ENCODE measurements at places on chromosomes 2 and 18. TPM values are rescaled to one million over a fixed set of nuclear protein-coding genes. Genes with fewer than 3 reads are reported as not detected.

Gene MARCO
- not detected for total RNA-seq

DNA sequence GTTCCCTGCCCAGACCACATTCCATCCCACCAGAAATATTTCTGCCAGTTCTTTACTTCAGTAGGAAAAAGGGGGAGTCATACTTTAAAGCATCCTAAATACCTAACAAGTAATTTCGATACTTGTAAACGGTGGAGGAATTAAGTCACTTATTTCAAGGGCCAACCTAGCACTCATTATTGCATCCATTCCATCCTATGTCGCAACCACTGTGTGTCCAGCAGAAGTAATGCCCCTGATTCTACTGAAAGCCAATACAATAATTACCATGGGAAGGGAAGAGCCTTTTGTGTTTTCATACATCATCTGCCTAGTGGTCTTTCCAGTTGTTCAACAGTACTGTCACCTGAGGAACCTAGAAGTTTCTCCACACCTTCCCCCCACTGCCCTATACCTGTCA lies 12.5 kb downstream of the SERPINB8 start:
- DNase-seq = no peak
- H3K4me1 ChIP-seq = peaks cover 3% of the 10 kb centered on the region
- no peaks in the 10 kb centered on the region for H3K27me3 ChIP-seq
- peaks cover 46% of the 10 kb centered on the region for H3K36me3 ChIP-seq

DNA sequence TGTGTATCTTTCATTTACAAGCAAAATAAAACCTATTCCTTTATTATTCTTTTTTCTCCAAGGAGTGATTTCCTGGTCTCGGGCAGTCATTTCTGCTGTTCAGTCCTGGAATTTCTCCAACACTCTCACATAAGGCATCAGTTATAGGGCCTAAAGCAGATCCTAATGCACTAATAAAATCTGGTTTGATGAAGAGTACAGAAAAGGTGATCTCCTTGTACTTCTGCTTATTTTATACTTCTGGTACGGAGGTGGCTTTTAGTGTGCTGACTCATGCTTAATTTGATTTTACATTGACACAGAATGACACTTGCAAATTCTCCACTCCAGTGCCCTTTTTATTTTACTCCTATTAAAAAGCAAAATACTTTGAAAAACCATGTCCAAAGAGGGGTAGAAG lies 157.4 kb downstream of the DOK6 start:
- H3K27me3 ChIP-seq = no peaks in the 10 kb centered on the region
- no peak overlapping the region for H3K27ac ChIP-seq
- H3K4me3 ChIP-seq = no peak overlapping the region
- DNase-seq = no peak
- H3K4me1 ChIP-seq = no peaks in the 10 kb centered on the region

- H3K27me3 ChIP-seq = no peaks in the 10 kb centered on the region
- H3K4me1 ChIP-seq = peaks cover 9% of the 10 kb centered on the region
- no peaks in the 10 kb centered on the region for H3K36me3 ChIP-seq
- no peak for DNase-seq
- H3K27ac ChIP-seq = no peak overlapping the region
Observed at GRCh38 chr2:39487398-39488250, 50.5 kb upstream of the MAP4K3 start.

GRCh38 chr2:5691985-5692529 lies at the start of gene SOX11:
Gene SOX11 (plus strand): TSS chr2:5692384. CDS start chr2:5692722, 338 bp downstream.
- H3K36me3 ChIP-seq = no peaks in the 10 kb centered on the region
- no peaks in the 10 kb centered on the region for H3K4me1 ChIP-seq
- peaks cover 12% of the 10 kb centered on the region for H3K27me3 ChIP-seq
- no peak for DNase-seq

GRCh38 chr2:86171295-86171694 lies 24.0 kb downstream of the IMMT start:
- H3K27ac ChIP-seq = no peak overlapping the region
- no peaks in the 10 kb centered on the region for H3K27me3 ChIP-seq
- no peak overlapping the region for H3K4me3 ChIP-seq

- H3K27me3 ChIP-seq = no peaks in the 10 kb centered on the region
- no peaks in the 10 kb centered on the region for H3K36me3 ChIP-seq
- H3K4me3 ChIP-seq = no peak overlapping the region
- H3K4me1 ChIP-seq = peaks cover 5% of the 10 kb centered on the region
Observed at GRCh38 chr18:2901423-2901985, 54.7 kb downstream of the EMILIN2 start.

GRCh38 chr2:237911363-237912017 lies 52.1 kb downstream of the RAMP1 start:
- no peak overlapping the region for H3K27ac ChIP-seq
- H3K4me1 ChIP-seq = no peaks in the 10 kb centered on the region
- no peaks in the 10 kb centered on the region for H3K36me3 ChIP-seq
- no peak for DNase-seq

- H3K4me1 ChIP-seq = no peaks in the 10 kb centered on the region
- H3K4me3 ChIP-seq = no peak overlapping the region
- DNase-seq = no peak
- no peaks in the 10 kb centered on the region for H3K36me3 ChIP-seq
Observed at GRCh38 chr18:22296304-22296703, 121.4 kb downstream of the CTAGE1 start.

- H3K27ac ChIP-seq = no peak overlapping the region
- H3K4me1 ChIP-seq = no peaks in the 10 kb centered on the region
- H3K4me3 ChIP-seq = no peak overlapping the region
- H3K36me3 ChIP-seq = no peaks in the 10 kb centered on the region
Observed at GRCh38 chr18:23737578-23737977, 48.3 kb downstream of the LAMA3 start.

DNA sequence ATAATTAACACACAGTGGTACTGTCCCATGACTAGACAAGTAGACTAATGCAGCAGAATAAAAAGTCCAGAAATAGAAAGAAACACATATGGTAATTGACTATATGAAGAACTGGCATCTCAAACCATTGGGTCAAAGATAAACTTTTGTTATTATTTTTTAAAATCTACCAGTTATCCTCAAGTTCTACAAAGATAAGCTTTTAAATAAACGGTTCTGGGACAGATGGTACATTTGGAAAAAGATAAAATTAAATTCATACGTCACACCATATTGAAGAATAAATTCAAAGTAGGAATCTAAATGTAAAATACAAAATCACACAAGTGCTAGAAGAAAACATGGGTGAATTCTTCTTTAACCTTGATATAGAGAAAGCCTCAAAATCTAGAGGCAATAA lies 37.6 kb upstream of the PLEKHM3 start:
- H3K27me3 ChIP-seq = no peaks in the 10 kb centered on the region
- H3K4me1 ChIP-seq = no peaks in the 10 kb centered on the region
- H3K4me3 ChIP-seq = no peak overlapping the region
- no peak for DNase-seq
- no peaks in the 10 kb centered on the region for H3K36me3 ChIP-seq
- H3K27ac ChIP-seq = no peak overlapping the region

DNA sequence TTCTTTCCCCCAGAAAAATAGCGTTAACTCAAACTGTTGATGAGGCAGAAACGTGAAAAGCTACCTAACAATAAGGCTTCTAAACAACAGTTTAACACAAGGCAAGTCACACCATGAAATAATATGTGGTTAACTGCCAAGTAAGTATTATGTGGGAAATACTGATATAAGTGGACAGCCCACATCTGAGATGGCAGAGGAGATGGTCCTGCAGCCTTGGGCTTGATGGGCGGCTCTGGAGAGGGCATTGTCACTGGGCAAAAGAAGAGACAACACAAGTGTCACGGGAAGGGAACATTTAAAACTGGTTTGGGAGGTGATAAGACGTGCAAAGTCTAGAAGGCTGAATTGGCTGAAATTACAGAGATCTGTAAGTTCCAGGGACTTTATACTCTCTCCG lies 147.2 kb downstream of the PKP4 start:
- H3K4me3 ChIP-seq = no peak overlapping the region
- no peaks in the 10 kb centered on the region for H3K36me3 ChIP-seq

Gene NEMP2
- 10.7 TPM for total RNA-seq

DNA sequence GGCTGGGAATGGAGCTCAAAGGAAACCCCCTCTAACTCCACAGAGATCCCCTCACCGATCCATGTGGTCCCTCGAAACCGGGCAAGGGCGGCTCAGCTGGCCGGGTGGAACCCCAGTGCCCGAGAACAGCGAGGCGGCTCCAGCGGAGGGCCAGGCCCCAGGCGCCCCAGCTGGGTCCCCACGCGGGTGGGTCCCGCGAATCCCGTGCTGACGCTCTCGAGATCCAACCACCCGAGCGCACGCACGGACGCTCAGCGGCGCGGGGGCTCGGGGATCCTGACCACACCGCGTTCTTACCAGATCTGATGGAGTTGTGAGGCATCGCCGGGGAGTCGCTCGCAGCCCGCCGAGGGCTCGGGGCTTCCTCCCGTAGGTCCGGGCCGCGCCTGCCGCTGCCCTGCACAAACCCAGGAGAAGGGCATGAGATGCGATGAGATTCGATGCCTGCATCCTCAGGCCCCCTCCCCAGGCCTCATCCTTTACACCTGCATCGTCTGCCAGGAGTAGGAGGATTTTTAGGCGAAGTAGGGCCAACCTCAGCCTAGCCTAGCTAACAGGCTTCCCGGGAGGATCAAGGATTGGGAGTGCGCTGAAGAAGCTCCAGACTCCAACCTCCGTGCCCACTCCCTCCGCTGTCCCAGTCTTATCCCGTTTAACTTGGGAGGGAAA lies 514 bp downstream of the PAX8 start:
- H3K36me3 ChIP-seq = no peaks in the 10 kb centered on the region
- DNase-seq = no peak
- H3K4me3 ChIP-seq = no peak overlapping the region
- H3K4me1 ChIP-seq = peaks cover 6% of the 10 kb centered on the region
- H3K27ac ChIP-seq = no peak overlapping the region
- H3K27me3 ChIP-seq = peaks cover 33% of the 10 kb centered on the region

Gene MERTK
- 0.20 TPM for total RNA-seq

DNA sequence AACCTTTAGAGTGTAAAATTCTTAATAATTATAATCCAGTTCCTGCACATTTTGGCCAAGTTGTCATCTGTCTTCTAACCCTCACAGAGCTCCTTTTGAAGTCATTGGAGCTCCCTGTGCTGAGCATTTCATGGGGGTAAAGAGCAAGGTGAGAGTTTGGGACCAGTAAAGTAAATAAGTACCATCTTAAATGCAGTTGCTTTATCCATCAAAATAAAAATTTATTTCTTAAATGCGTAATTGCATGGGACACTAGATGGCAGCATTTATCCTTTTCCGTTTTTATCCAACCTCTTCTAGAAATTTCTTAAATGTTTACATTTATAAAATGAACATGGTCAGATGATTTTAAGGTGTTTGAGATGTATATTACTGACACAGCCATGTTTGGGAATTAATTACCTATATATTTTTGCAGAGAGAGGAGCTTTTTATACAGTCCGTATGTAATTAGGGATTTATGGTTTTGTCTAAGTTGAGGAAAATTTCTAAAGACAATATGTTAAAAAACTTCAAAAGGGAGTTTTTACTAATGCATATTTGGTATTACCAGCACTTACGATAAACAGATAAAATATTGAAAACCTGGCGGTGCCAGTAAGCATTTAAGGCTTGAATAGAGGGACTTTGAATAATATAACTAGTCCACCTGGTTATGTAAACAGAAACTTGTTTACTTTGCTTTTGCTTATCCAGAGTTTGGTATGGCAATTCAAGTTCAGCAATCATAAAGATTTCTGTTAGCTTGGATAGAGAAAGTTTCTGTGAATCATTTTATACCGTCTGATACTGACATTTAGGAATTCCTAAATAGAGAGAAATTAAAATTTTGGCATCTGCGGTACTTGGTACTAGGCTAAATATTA lies 54.5 kb downstream of the ACSL3 start:
- no peak overlapping the region for H3K27ac ChIP-seq
- H3K36me3 ChIP-seq = peaks cover 20% of the 10 kb centered on the region
- no peaks in the 10 kb centered on the region for H3K4me1 ChIP-seq
- no peak for DNase-seq

GRCh38 chr2:97936199-97936598 lies 59.5 kb downstream of the TMEM131 start:
- H3K36me3 ChIP-seq = no peaks in the 10 kb centered on the region
- peaks cover 7% of the 10 kb centered on the region for H3K4me1 ChIP-seq
- no peak overlapping the region for H3K27ac ChIP-seq
- H3K4me3 ChIP-seq = no peak overlapping the region

DNA sequence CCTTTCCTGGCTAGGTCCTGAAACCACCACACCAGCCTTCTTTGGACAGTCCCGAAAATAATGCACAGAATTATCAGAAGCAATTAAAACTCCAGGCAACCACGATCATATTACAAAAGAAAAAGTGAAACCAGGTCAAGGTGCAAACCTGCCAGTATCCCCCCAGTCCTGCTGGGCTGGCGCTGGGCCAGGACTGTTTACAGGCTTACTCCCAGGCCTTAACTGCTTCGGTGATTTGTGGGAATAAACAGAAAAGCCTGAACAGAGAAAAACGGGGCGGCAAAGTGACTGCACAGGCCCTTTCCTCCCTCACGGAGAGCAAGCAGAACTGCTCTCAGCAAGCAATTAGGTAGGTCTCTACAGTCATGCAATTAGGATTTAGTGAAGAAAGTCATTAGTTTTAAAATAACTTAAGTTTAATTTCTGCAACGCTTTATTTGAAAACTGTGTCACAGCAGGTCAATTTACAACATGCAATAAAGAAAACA lies 1.3 kb downstream of the HDAC4 start:
- peak overlapping the region; percentile 63 for H3K27ac ChIP-seq
- peak overlapping the region; percentile 91 for H3K4me3 ChIP-seq
- H3K36me3 ChIP-seq = no peaks in the 10 kb centered on the region

Gene RBBP8
- 8.6 TPM for total RNA-seq

DNA sequence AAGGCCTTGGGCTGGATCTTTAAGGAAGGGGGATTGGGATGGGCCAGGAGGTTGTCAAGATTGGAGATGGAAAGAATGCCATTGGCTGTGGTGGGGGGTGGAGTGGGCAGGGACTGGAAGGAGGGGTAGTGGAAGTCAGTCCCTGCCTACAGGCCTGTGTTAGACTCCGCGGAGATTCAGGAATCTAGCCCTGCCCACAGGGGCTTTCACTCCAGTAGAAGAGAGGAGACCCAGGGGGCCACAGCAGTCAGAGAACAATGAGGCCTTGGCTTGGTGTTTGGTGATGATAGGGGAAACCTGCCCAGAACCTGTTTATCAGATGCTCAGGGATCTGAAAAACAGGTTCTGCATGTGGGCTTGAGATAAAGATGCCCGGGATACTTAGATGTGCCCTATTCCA lies 6.1 kb downstream of the STEAP3 start:
- no peaks in the 10 kb centered on the region for H3K4me1 ChIP-seq
- H3K4me3 ChIP-seq = no peak overlapping the region

DNA sequence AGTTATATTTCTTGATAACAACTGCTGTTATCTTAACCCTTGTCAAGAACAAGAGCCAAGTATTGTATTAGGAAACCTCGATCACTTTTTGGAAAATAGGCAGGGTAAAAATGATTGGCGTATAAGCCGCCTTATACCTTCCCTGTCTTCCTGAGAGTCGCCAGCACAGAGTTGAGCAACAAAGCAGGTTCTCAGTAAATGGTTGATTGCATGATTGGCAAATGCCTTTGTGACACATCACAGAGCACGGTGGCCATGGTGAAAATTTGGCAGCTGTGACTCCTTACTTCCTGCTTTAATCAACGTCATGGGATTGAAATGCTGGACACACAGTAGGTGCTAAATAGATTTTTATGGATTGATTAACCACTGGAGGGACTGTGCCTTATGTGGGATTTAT lies 3.9 kb upstream of the KLHL29 start:
- H3K4me1 ChIP-seq = peaks cover 4% of the 10 kb centered on the region
- DNase-seq = no peak
- peak overlapping the region; percentile 51 for H3K4me3 ChIP-seq
- peaks cover 15% of the 10 kb centered on the region for H3K27me3 ChIP-seq

Gene VAMP8
- total RNA-seq = 105 TPM

Measured in CD4-positive, CD25-positive, alpha-beta regulatory T cell (primary cell).